Activated CD4-positive, alpha-beta T cell treated with anti-CD3 and anti-CD28 coated beads, Interleukin-2, amount 50 U/mL, for 24 hours (primary cell): ENCODE measurements at places on chromosomes 7 and 10.

GRCh38 chr10:93445097-93445960 is 36.8 kb downstream of the MYOF start:
- DNase-seq: no peak

- DNase-seq: no peak
Measured at GRCh38 chr7:143255564-143255963, 7.7 kb upstream of the GSTK1 start.

DNA sequence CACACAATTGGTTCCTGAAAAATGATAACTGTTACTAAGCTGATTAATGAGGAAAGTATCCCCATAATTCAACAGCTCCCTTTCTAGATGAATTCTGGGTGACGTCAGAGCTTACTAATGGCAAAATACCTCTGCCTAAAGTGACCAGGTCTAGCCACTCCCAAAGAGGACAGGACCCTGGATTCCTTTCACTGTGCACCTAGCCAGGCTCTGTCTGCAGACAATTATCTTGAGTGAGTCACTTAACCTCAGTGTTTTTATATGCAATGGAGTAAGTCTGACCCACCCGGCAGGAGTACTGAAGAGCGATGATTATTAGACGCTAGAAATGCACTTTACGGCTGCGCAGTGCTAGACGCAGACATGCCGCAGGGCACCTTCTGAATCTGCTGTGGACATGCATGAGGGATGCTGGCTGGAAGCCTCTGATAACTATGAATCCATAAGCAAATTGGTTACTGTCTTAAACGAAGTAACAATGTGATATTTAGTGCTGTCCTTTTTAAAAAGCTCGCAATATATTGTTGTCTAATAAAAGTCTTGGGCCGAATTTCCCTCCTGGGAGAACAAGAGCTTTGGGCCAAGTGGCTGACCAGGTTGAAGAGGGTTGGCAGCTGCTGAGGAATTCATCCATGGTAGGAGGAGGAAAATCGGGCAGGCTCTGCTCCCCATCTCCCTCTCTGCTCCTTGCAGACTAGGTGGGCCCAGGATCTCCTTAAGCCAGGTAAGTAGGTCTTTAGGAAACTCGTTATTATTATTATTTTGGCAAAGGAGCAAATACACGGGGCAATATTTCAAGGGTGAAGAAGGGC is 4.6 kb upstream of the INPP5A start:
- DNase-seq: no peak

- DNase-seq: no peak
Measured at GRCh38 chr10:99529591-99530107, 3.1 kb upstream of the NKX2-3 start.

- DNase-seq: no peak
Measured at GRCh38 chr7:132683896-132684690, 107.8 kb upstream of the PLXNA4 start.

DNA sequence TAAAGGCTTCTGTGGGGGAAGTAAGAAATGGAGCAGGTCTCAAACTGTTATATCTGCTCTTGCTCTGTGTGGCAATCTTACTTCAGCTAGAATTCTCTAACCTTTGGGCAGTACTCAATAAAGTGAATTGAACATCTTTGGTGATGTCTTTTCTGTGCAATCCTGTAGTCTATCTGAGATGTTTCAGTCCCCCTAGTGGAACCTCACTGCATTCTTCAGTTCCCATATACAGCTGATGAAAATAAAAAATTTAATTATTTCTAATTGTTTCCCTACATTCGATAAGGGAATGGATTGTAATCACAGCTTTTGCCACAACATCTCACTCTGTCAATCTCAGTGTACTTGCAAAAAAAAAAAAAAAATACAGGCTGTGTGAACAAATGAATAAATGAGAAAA is 522.6 kb downstream of the DNAJB9 start:
- no peak for DNase-seq

- no peak for DNase-seq
Measured at GRCh38 chr10:113241599-113242360, 291.7 kb downstream of the TCF7L2 start.

- DNase-seq: no peak
Measured at GRCh38 chr10:110387983-110388686, 83.4 kb upstream of the SMNDC1 start.

DNA sequence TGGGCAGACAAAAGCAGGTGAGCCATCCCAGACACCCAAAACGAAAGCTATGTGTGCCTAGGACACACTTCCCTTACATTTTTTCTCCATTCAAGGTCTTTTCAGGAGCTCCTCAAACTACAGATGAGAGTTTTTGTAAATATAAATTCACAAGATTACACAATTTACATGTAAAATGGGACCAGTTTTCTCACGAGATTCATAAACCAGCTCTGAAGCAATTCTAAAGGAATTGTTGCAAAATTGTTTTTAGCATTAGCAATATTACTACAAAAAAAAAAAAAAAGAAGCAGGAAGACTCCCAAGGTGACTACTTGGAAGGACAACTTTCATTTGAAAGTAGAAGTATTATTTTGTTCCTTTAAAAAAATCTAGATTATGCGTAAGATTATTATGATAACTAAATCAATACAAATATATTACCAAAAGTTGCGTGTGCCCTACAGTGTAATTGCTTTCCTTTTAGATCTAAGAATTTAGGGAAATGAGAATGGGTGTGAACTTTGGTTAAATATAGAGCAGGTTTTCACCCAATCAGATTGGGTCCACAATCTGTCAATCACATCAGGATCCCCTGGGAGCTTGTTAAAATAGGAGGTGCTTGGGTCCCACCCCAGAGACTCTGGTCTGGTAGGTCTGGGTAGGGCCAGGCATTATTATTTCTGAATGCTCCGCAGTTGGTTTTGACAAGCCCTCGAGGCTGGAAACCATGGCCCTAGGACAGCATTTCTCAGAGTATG is 72.2 kb downstream of the TBXAS1 start:
- no peak for DNase-seq

DNA sequence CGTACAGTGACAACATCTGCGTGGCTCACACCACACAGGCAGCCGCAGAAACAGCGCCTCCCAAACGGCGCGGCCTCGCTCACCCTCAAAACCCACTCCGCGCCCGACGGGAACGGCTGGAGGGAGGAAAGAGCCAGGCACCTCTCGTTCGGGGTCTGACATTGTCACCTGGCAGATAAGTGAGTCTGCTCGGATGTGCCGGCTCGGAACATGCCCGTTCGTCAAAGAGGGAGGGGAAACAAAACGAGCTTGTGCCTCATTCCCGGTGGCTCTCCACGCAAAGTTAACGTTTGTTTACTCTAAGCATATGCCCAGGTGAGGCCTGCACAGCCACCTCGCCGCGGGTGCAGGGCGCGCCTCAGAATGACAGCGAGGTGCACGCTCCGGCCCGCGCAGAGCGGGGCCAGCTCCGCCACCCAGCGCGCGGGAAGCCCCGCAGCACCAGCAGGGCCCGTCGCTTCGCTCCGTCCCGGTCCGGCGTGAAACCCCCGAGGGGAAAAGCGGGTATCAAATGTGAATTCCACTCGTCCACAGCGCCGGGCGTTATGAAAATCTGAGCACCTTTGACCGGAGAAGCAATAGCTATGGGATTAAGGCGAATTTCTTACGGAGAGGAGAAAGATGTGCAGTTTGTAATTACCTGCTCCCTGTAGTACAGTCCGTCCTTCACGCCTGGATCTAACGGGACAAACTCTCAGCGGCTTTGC is 13.1 kb downstream of the CNPY1 start:
- no peak for DNase-seq

DNA sequence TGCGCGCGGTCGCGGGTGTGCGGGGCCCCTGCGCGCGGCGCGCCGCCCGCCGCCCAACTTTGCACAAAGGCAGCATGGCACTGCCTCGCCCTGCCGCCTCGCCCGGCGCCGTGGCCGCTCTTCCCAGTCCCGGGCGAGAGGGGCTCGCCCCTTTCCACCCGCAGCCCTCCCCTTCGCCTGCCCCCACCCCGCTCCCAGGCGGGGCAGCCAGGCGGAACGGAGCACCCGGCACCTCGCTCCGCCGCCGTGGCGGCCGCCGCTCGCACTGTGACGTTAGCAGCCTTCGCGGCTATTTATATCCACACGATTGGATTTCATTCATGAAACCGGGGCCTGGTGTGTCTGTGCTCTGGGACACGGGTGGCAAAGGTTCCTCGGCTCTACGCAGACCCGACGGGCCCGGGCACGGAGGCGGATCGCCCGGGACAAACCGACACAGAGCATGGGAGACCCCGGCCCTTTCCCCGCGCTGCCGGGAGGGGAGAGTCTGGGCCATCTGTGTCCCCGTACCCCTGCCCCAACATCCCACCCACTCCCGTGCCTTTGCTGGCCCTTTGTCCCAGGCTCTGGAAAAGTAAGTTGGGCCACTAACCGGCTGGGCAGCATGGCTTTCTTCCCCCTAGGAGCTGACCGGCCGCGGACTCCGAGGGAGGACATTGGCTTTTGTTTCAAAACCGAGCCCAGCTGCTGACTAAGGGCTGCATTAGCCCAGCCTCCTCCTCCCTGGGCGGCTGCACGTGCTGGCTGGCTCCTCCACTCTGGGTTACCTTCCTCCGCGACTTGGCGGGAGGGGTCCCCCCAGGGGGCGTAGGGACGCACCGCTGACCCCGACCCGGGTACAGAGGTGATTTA is at the start of gene RHOBTB1:
Gene RHOBTB1 (minus strand): TSS at position 128 of the 852 bp plus-strand sequence. CDS start 32,643 bp downstream, outside the sequence.
- DNase-seq: no peak

DNA sequence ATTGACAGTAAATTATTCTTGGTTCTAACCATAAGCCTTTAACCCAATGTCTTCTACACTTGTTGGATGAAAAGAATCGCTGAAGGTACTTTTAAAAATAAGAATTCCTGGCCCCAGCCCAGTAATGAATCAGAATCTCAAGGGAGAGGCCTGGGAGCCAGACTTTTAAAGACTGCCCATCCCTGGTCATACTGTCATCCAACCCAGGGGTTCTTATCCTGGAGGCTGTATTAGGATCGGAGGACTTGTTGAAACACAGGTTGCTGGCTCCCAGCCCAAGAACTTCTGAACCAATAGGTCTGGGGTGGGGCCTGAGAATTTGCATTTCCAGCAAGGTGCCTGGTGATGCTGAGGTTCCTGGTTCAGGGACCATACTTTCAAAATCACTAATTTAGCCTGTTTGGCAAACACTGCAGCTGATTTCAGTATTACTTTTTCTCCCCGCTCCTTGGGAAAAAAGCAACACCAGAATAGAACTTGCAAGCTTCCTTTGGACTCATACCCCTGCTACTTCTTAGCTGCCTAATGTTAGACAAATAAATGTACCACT is 79.5 kb upstream of the FAM133B start:
- no peak for DNase-seq

- DNase-seq: no peak
Measured at GRCh38 chr7:28984631-28985030, 26.5 kb upstream of the TRIL start.

GRCh38 chr7:138829335-138829734 is 31.3 kb upstream of the ATP6V0A4 start:
- DNase-seq: no peak
